ENCODE measurements at places on chromosomes 1 and 21. TPM values are rescaled to one million over a fixed set of nuclear protein-coding genes. Genes with fewer than 3 reads are reported as not detected.

DNA sequence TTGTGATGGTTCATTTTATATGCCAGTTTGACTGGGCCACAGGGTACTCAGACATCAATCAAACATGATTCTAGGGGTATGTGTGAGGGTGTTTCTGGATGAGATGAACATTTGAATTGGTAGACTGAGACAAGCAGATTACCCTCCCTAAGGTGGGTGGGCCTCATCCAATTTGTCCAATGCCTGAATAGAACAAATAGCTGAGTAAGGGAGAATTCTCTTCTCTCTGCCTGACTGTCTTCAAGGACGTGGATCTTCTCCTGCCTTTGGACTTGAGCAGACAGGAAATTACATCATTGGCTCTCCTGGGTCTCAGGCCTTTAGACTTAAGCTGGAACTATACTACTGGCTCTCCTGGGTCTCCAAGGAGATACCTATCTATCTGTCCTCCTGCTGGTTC lies 64.4 kb downstream of the SUSD4 start:
- H3K27ac ChIP-seq: no peak overlapping the region
- H3K27me3 ChIP-seq: no peaks in the 10 kb centered on the region
- no peaks in the 10 kb centered on the region for H3K4me1 ChIP-seq
- no peak for DNase-seq
- no peaks in the 10 kb centered on the region for H3K36me3 ChIP-seq

DNA sequence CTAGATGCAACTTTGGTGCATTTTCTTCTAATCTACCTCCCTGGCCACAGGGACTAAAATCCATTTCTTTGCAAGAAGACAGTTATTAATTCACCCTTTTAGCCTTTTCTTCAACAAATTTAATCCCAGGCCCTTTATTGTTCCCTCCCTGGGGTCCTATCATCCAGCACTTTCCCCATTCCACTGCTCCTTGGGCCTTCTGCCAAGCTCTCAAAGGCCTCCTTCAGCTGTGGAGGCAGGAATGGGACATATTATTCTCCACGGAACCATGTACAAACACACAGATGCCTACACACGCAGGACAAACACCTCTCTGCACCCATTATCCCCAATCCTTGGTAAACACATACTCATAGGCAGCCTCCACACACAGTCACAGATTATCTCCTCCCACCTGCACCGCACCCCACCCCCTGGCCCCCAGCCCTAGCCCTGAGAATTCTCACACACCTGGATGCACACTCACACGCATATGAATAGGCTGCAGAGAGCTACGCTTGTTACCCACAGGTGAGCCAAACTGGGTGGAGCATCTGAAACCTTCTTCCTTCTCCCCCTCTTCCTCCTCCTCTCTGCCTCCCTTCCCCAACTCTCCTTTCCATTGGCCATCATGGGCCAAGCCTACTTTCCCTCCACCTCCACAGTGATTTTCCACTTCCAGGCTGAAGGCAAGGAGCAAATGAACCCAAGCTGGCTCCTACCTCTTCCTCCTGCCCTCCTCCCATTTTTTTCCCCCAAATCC lies 11.7 kb downstream of the TAGLN2 start:
- no peak overlapping the region for H3K4me3 ChIP-seq
- peaks cover 16% of the 10 kb centered on the region for H3K4me1 ChIP-seq
- H3K36me3 ChIP-seq: no peaks in the 10 kb centered on the region
- no peaks in the 10 kb centered on the region for H3K27me3 ChIP-seq
- no peak overlapping the region for H3K27ac ChIP-seq

DNA sequence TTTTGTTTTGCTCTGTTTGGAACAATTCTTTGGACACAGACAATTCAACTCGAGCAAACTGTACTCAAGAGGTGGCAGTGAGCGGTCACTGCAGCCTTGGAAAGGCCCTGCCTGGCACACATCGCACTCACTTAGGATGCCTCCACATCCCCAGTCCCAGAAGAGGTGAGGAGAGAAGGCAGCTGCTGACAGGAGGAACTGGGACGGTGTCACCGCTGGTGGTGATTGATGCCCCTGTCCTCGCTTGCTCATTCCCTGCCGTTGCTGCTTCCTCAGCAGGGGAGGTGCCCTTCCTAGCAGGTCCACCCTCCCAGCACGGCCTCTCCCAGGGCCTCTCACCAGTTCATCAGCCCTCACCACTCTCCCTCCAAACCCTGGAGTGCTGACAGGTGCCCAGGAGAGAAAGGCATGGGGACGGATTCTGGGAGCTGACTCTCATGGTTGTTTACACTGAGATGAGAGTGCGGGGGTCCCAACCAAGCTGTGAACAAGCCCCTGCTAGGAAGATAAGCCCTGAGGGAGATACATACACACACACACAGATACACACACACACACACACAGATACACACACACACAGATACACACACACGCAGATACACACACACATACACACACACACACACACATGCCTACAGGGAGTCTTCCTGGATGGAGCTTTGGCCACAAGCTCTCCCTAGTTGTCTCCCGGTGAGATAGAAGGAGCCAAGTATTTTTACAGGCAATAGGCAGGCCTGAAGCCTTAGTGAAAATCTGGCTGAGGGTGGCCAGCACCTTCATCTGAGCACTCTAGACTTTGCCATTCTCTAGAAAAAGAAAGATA lies 101.1 kb downstream of the CDC7 start:
- H3K27me3 ChIP-seq: no peaks in the 10 kb centered on the region
- no peak overlapping the region for H3K27ac ChIP-seq
- DNase-seq: no peak

- no peak overlapping the region for H3K4me3 ChIP-seq
- no peak for DNase-seq
- no peak overlapping the region for H3K27ac ChIP-seq
- H3K4me1 ChIP-seq: no peaks in the 10 kb centered on the region
- H3K36me3 ChIP-seq: no peaks in the 10 kb centered on the region
These were observed 27.0 kb downstream of the KHDRBS1 start for GRCh38 chr1:32040711-32041110.

GRCh38 chr1:111565079-111565478 lies 54.5 kb upstream of the RAP1A start:
- H3K27me3 ChIP-seq: no peaks in the 10 kb centered on the region
- no peak overlapping the region for H3K27ac ChIP-seq

DNA sequence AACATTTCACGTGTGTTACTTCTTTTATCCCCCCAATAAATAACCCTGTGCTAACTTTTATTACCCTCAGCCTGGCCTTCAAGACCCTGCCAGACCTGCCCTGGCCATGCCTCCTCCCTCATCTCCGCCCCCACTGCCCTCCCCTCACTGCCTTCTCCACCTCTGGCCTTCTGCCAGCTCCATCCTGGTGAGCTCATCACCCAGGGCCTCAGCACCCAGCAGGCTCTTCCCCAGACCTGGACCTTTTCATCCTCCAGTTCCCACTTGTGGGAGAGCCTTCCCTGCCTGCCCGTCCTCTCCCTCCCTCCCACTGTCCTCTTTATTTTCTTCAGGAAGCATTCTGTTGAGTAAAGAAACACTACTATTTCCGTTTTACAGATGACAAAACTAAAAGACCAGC lies 72.0 kb downstream of the SLC66A1 start:
- no peak overlapping the region for H3K27ac ChIP-seq

GRCh38 chr1:248695451-248696132 lies 7.0 kb downstream of the OR14I1 start:
- no peaks in the 10 kb centered on the region for H3K4me1 ChIP-seq
- DNase-seq: no peak
- H3K27ac ChIP-seq: no peak overlapping the region
- no peaks in the 10 kb centered on the region for H3K27me3 ChIP-seq
- no peaks in the 10 kb centered on the region for H3K36me3 ChIP-seq

- H3K36me3 ChIP-seq: no peaks in the 10 kb centered on the region
- no peak for DNase-seq
- H3K4me1 ChIP-seq: peaks cover 49% of the 10 kb centered on the region
- H3K27ac ChIP-seq: peak overlapping the region; percentile 94
- peak overlapping the region; percentile 94 for H3K4me3 ChIP-seq
- H3K27me3 ChIP-seq: no peaks in the 10 kb centered on the region
These were observed 1.3 kb downstream of the ZNF644 start for GRCh38 chr1:91020486-91020885.

DNA sequence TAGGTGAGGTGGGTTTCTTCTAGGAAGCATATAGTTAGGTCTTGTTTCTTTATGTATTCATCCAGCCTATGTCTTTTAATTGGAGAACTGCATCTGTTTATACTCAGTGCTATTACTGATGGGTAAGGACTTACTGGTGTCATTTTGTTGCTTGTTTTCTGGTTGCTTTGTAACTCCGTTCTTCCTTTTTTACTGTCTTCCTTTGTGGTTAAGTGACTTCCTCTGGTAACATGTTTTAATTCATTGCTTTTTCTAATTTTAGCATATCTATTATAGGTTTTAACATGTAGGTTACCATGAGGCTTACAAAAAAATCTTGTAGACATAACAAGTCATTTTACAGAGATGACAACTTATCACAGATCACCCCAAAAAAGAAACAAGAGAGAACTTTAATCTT lies 160.8 kb downstream of the VAV3 start:
- DNase-seq: no peak
- H3K4me3 ChIP-seq: no peak overlapping the region
- H3K27ac ChIP-seq: no peak overlapping the region
- no peaks in the 10 kb centered on the region for H3K36me3 ChIP-seq

GRCh38 chr1:87108814-87109411 lies 194.5 kb downstream of the HS2ST1 start:
- H3K4me1 ChIP-seq: no peaks in the 10 kb centered on the region
- DNase-seq: no peak
- no peaks in the 10 kb centered on the region for H3K27me3 ChIP-seq
- H3K27ac ChIP-seq: no peak overlapping the region

DNA sequence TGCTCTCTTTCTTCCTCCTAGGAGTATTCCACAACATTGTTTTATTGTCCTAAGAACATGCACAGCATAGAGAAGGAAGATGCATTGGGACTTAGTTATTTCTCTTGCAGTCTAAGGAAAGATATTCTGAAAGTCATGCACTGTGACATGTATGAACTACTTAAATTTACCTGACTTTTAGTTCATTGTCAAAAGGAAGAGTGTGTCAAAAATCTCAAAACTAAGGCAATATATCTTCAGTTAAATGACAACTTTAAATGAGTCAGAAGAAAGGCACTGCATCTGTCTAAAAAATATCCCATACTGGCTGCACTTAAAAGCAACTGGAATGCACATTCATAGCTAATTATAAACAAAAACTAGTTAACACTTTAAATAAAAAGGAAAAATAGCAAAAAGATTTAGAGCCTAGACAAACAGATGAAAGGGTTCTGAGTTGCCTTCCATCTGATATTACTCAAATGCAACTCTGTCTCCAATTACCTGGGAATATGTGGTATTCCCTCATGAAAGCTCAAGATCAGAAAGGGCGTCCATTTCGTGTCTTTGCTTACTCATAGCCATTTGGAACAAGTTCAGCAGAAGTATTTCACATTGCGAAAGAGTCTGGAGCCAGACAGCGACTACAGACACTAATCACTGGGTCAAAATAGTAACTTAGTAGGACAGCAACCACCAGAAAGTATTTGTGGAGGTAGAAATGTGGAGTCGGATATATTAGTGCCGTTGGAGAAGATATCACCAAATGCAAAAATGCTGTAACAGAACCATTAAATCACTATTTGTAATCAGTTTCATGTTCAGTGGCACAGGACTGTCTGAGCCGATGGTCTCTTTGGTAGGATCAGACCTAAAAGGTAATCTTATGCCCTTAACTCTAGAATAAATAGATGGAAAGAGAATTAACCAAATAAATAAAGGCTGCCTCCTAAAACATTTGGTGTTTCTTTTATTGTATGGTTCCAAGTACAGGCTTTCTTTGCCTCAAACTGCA lies 225.7 kb downstream of the GREM2 start:
- no peaks in the 10 kb centered on the region for H3K4me1 ChIP-seq
- H3K27me3 ChIP-seq: no peaks in the 10 kb centered on the region
- no peaks in the 10 kb centered on the region for H3K36me3 ChIP-seq
- no peak overlapping the region for H3K4me3 ChIP-seq

GRCh38 chr1:186289943-186290545 lies 85.0 kb downstream of the TPR start:
- H3K36me3 ChIP-seq: no peaks in the 10 kb centered on the region
- no peaks in the 10 kb centered on the region for H3K27me3 ChIP-seq
- H3K4me3 ChIP-seq: no peak overlapping the region
- H3K4me1 ChIP-seq: no peaks in the 10 kb centered on the region
- no peak for DNase-seq

DNA sequence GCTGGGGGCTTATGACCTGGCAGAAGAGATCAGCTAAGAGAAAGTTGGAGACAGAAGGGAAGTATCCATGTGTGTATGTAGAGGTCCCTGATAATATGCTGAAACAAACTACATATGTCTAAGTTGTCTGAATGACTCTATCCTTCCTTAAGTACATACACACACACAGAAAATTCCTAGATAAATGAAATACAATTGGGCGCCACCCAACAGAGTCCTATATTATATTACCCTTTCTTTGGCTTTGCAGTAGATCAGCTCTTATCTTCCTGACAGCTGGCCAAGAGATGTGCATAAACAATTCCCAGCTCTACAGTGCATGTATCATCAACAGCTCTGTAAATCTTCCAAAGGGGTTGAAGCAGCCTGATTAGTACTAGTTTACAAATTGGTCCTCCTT lies 40.1 kb downstream of the SORT1 start:
- H3K36me3 ChIP-seq: no peaks in the 10 kb centered on the region
- DNase-seq: no peak
- H3K27ac ChIP-seq: peak overlapping the region; percentile 51
- H3K4me3 ChIP-seq: no peak overlapping the region
- H3K4me1 ChIP-seq: peaks cover 21% of the 10 kb centered on the region

- no peak overlapping the region for H3K4me3 ChIP-seq
- no peak for DNase-seq
- no peaks in the 10 kb centered on the region for H3K4me1 ChIP-seq
- no peaks in the 10 kb centered on the region for H3K27me3 ChIP-seq
- no peak overlapping the region for H3K27ac ChIP-seq
These were observed 88.3 kb upstream of the TNFSF4 start for GRCh38 chr1:173295391-173295790.

DNA sequence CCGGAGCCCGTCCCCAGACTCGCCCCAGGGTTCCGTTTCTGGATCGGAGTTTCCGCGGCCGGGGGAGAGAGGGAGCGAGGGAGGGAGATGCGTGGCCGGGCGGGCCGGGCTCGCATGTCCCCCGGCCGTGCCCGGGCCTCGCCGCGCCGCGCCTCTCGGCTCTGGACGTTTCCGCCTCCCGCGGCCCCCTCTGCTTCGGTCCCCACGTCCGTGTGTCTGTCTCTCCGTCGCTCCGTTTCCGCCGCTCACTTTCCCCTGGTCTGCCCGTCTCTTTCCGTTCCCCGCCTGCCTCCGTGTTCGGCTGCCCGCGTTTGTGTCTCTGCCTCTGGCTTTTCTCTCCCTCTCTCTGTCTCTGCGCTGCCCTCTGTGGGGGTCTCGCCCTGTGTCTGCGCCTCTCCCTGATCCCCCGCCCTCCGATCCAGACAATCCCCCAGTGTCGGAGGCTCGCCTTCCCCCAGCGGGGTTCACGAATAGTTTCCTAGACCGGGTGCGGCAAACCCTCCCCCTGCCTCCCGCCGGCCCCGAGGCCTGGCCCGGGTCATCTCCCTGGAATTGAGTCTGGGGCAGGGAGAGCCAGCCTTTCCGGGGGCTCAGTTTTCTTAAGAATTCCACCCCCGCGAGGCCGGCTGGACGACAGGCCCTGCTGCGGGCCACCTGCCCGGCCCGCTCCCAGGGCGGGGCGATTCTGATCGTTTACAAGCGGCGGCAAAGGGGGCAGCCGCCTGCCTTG lies 735 bp downstream of the NBL1 start:
- no peaks in the 10 kb centered on the region for H3K36me3 ChIP-seq
- H3K27me3 ChIP-seq: peaks cover 10% of the 10 kb centered on the region
- peaks cover 10% of the 10 kb centered on the region for H3K4me1 ChIP-seq
- peak overlapping the region; percentile 79 for H3K27ac ChIP-seq

Gene FAM43B
- not detected for total RNA-seq

Gene CHI3L2
- not detected for total RNA-seq

Gene PRAMEF10
- total RNA-seq: not detected

Gene RIPK4
- total RNA-seq: not detected

Gene SPRR2A
- total RNA-seq: not detected

Gene TMEM79
- 0.85 TPM for total RNA-seq

Gene TEDDM1
- not detected for total RNA-seq

Gene VSIG8
- not detected for total RNA-seq

Gene CADM3
- not detected for total RNA-seq

Gene NBPF10
- 0.97 TPM for total RNA-seq
